ENCODE measurements at places on chromosomes 1 and 21.

DNA sequence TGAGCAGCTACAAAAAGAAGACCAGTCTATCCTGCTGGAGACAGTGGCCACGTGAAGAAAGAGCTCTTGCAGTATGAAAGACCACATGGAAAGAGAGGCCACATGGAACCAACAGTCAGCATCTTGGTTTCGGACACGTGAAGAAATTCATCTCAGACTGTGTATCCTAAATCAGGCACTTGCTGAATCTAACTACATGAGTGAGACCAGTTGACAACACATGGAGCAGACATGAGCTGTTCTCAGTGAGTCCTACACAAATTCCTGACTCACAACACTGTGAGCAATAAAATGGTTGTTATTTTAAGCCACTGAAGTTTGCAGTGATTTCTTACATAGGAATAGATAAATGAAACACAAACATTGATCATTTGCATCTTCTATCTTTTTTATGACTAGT is 2.4 kb upstream of the TAF1A start:
- no peak for DNase-seq

GRCh38 chr1:18293291-18293690 is 185.7 kb downstream of the IGSF21 start:
- DNase-seq, result no peak

GRCh38 chr1:108556499-108556898 is 3.4 kb upstream of the EEIG2 start:
- DNase-seq, result no peak

GRCh38 chr1:183956559-183957188 is 80.9 kb downstream of the COLGALT2 start:
- no peak for DNase-seq

GRCh38 chr1:196302981-196303380 is 305.3 kb downstream of the KCNT2 start:
- no peak for DNase-seq

All from esophagus squamous epithelium (tissue), 5 donors.